ENCODE measurements at places on chromosomes 11 and 22.

- DNase-seq: no peak
Measured at GRCh38 chr22:49023161-49023878, 804.4 kb downstream of the BRD1 start.

GRCh38 chr11:81007046-81007445 is 1566.2 kb upstream of the TENM4 start:
- no peak for DNase-seq

DNA sequence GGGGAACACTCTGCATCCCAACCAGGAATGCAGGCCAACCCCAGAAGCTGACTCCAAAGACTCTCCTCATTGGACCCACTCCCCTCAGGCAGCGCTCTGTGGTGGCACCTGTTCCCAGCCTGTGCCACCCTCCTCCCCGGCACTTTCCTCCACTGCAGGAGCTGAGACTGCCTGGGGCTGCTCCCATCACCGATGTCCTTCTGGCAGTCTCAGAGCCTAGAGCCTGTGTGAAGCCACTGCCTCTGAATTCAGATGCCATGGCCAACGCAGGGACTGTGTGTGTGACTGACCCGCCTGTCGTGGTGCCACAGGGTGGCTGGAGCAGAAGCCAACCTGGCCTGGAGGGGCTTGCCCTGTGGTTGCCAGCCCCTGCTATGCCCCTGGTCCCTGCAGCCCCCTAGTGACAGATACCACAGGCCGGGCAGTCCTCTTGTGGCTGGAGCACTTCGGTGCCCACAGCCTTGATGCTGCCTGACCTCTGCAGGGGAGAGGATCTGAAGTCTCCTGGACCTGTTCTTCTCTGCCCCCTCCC is 43.2 kb downstream of the TBX1 start:
- no peak for DNase-seq

GRCh38 chr11:65225279-65226102 is 36.3 kb upstream of the POLA2 start:
- DNase-seq: peak; percentile 79

DNA sequence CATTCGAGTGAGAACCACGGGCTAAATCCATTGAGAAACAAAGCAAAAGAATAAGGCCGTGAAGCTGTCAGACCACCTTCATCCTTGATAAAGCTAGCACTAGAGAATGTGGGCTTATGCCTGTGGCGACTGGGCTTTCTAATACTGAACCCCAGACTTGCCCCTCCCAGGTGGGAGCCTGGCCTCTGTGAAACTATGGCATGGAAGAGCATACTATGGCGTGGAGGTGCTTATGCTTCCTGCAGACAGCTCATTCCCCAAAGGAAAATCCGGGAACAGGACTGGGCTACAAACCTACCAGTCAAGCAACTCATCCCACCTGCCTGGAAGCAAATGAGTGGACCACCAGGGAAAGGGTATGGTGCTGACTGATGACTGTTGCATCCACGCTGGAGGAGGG is 92.4 kb downstream of the ZC3H12C start:
- no peak for DNase-seq

- no peak for DNase-seq
Measured at GRCh38 chr11:69630017-69630416, 10.9 kb upstream of the CCND1 start.

DNA sequence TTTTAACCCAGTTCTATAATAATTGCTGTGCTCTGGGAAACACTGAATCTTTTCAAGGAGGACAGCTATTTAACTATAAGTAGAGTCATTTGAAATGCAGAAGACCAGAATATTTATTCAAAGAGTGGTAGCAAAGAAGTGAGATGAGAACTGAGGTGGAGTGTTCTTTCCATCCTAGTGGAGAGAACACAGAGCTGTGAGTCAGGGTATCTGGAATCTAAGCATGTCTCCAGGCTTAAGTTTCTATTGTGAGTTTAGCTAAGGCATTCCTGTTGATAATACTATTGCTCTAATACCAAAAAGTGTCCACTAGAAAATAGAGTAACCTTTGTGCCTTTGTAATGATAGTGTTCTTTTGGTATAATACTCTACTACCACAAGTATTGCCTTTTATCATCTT is 32.4 kb downstream of the JAM3 start:
- DNase-seq: no peak

- no peak for DNase-seq
Measured at GRCh38 chr11:131671320-131671719, 300.9 kb downstream of the NTM start.

- DNase-seq: no peak
Measured at GRCh38 chr11:46916286-46917108, 1.9 kb downstream of the LRP4 start.

DNA sequence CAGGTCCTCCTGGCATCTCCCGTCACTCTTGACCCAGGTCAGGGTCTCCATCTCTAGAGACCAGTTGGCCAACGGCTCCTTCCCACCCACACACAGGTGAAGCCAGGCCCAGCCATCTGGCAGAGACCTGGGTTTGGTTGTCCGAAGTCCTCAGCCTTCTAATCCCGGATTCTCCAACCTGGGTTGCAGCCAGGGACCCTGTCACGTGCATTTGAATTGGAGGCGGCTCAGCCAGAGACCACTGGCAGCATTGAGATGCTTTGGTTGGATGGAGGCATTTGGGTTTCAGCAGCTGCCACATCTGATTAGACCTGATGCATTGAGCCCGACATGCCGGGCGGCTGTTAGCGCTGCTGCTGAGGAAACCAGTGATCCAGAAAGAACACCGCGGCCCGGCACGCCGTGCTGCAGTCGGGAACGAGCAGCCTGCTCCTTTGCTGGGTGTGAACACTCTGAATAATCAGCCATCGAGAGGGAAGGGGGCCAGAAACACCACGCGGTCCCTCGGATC is 163.2 kb downstream of the BRD1 start:
- DNase-seq: no peak

DNA sequence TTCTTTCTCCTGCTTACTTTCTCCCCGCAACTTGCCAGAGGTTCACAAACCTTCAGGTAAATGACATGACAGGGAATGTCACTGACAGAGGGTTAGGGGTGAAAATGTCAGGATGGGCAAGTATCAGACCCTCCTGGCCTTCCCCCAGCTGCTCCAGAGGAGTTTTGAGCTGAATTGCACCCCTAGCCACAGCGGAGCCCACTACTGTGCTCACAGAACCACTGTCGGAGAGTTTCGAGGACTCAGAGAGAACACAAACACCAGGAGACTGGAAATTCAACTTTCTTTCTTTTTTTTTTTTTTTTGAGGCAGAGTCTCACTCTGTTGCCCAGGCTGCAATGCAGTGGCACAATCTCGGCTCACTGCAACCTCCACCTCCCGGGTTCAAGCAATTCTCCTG is 21.5 kb upstream of the P2RY2 start:
- DNase-seq: no peak

DNA sequence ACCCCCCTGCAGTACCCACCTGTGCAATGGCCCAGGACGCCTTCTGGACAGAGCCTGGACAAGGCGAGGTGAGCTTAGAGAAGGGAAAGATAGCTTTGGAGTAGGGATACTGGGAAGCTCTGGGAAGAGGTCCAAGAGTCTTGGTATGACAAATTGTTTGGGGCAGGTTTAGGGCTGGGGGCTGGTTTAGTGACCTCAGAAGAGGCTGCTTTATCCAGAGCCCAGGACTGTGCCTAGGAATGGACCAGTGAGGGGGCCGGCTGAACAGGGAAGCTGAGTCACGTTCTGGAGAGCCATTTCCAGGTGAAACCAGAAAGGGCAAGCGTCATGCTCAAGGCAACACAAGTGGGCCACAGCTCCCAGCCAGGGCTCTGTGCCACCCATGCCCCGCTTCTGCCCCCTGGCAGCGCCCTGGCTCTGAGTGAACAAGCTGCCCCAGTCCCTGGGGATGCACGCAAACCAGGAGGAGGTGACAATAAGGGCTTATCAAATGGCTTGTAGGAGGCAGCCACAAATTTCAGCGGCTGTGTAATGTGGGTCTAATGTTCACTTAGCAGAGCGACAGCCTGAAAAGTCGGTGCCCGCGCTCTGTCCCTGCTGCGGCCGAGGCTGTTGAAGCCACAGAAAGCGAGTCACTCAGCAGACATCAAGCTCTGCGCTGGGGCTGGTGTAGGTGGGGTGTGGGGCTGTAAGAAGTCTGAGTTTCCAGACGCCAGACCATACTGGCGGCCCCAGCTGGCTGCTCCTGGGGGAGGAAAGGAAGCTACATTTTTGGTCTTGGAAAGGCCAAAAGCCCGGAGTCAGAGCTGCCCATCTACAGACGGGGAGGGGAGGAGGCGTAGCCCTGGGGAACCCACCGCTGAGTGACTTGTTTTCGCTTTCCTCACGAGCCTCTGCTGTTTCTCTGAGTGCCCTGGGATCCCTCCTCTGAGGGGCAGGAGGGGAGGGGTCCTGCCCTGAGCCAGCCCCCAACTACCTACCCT is 18.3 kb upstream of the SYT7 start:
- no peak for DNase-seq

DNA sequence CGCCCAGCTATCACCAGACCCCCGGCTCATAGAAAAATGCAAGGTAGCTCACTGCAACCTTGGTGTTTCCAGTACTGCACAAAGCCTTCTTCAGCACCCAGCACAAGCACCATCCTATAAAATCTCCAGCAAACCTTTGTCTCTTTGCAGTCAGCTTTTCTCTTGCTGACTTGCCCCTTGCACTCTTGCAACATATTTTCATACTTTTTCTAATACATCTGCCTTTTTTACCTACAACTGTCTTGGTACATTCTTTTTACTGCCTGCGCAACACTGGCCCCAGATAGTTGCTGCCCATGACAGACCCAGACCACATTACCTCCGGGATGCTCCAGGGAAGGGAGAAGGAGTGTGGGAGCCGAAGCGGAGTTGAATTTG is 142.4 kb downstream of the MPPED1 start:
- DNase-seq: no peak

- no peak for DNase-seq
Measured at GRCh38 chr11:130063451-130063850, 6.2 kb upstream of the APLP2 start.

DNA sequence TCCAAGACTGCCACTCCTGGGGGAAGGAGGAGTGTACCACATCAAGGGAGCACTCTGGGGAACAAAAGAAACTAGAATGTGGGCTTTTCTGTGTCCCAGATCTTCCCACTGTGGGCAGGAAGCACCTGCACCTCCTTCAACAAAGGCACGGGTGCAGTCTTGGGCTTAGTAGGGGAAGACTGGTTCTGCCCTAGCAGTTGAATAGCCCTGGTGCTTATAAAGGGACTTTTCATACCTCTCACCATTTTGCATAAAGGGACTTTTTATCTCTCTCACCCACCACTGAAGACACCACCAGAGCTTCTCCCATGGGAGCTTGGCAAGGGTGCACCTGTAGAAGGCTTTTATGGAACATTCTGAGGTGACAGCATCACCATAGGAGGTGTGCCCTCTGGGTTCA is 65.8 kb upstream of the MS4A8 start:
- no peak for DNase-seq

GRCh38 chr11:95322539-95322938 is 91.5 kb upstream of the SESN3 start:
- DNase-seq: no peak

- DNase-seq: no peak
Measured at GRCh38 chr11:121282886-121283502, 9.6 kb upstream of the SC5D start.

All from CD4-positive, alpha-beta T cell (primary cell).